ENCODE measurements at places on chromosomes 12 and 14.

GRCh38 chr12:24788886-24789285 is 160.0 kb downstream of the BCAT1 start:
- no peak for DNase-seq

- no peak for DNase-seq
Observed at GRCh38 chr12:109734219-109735000, 20.8 kb downstream of the FAM222A start.

DNA sequence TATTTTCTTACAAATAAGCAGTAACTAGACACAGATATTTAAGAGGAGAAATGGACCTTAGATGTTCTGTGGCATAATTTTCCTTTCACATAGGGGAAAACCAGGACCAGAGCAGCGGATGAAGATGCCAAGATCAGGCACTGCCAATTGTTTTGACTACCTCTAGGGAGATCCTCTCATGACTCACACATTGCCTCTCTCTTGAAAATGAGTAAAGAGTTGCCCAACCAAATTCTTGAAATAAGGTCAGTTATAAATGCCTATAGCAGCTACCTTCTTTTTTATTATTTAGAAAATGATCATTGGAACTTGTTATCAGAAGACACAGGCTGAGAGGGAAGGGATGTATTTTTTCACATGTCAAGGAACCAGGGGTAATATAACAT is 263.4 kb upstream of the PLEKHG7 start:
- DNase-seq: no peak

GRCh38 chr12:67758521-67758920 is 110.0 kb downstream of the DYRK2 start:
- DNase-seq: no peak

GRCh38 chr12:126891789-126892188 is 1375.2 kb upstream of the TMEM132C start:
- no peak for DNase-seq

DNA sequence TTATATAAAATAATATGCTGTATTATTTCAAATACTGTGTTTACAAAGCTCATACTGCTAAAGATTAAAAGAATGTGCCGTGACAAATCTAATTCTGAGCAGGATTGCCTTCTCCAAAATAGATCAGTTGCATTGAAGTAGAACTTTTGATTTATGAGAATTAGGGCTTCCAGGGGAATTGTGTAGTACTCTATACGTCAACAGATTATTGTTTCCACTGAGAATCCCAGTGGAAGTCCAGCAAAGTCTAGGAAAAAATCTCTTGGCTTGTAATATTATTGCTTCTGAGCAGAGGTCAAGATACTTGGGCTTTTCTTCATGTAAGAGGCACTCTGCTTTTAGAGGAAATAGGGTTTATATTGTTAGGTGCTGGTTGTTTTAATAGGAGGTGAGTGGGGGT is 133.9 kb downstream of the TRHDE start:
- DNase-seq: no peak

- no peak for DNase-seq
Observed at GRCh38 chr14:75807667-75808360, 146.8 kb downstream of the TTLL5 start.

GRCh38 chr14:81400202-81400678 is at the start of gene STON2:
Gene STON2, minus strand, starts transcription at chr14:81400324. Its CDS starts 1,942 bp downstream, at chr14:81398382.
- DNase-seq: peak; percentile 30

DNA sequence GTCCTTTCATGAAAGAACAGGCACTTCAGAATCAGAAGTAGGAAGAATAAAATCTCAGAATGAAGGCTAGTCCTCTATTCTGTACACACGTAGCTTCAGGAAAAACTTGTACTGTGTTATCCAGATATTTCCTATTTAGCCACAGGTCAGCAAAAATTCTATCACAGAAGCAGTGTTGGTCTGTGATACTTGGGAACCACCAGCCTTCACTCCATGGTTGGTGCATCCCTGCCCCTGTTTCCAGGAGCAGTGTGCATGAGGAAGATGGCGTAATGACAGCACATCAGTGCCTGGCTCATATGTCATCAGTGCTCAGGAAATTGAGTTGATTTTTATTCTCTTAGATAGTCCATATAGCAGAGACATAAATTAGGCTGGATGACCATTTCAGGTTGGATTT is 87.7 kb downstream of the SAMD4A start:
- DNase-seq: no peak

- peak; percentile 64 for DNase-seq
Observed at GRCh38 chr12:54378796-54379397, 5.6 kb downstream of the ZNF385A start.

- DNase-seq: no peak
Observed at GRCh38 chr14:88256997-88257950, 65.8 kb downstream of the KCNK10 start.

DNA sequence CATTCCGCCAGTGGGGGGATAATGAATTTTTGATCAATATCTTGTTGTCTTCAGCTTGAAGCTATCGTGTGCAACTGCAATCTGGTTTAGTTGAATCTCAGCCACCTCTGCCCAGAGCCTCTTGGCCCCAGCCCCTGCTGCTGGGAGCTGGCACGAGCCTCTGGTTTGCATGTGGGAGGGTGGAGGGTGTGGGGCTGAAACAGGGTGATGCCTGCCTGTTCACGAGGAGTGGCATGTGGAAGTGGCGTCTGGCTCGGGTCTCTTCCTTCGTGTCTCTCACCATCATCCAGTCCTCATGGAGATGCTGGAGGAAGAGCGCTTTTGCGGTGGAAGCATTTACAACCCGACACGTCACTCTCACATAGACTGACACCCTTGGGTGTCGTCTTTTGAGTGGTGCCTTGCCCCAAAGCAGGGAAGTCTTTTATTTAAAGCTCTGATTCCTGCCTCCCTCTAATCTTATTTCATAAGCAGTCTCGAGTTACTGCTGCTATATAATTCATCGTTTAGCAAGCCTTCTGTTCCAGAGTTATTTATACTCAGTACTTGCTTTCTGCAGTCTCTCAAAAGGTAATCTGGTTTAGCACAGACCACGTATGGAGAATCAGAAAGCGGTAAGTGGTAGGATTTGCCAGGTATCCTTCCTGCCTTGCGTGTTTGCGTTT is 64.5 kb downstream of the AACS start:
- DNase-seq: no peak

GRCh38 chr14:68633131-68633991 is 159.5 kb downstream of the ZFP36L1 start:
- no peak for DNase-seq

- DNase-seq: peak; percentile 42
Observed at GRCh38 chr14:80930836-80931389, 10.6 kb downstream of the CEP128 start.

DNA sequence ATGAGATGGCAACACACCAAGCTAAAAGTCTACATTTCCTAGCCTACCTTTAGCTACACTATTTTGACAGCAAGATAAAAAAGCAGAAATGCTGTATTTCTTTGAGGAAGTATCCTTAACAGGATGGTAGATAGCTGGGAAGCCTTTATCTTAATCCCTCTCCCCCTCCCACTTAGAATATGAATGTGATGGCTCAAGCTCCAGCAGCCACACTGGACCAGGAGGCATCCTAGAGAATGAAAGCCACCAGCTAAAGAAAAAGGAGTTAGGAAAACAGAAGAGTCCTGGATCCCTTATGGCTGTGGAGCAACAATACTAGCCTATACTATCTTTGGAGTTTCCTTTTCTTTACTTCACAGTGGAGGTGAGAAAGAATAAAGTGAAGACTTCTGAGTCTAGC is 15.1 kb downstream of the NAP1L1 start:
- DNase-seq: no peak

- DNase-seq: peak; percentile 50
Observed at GRCh38 chr14:89418452-89418851, 1.4 kb upstream of the FOXN3 start.

DNA sequence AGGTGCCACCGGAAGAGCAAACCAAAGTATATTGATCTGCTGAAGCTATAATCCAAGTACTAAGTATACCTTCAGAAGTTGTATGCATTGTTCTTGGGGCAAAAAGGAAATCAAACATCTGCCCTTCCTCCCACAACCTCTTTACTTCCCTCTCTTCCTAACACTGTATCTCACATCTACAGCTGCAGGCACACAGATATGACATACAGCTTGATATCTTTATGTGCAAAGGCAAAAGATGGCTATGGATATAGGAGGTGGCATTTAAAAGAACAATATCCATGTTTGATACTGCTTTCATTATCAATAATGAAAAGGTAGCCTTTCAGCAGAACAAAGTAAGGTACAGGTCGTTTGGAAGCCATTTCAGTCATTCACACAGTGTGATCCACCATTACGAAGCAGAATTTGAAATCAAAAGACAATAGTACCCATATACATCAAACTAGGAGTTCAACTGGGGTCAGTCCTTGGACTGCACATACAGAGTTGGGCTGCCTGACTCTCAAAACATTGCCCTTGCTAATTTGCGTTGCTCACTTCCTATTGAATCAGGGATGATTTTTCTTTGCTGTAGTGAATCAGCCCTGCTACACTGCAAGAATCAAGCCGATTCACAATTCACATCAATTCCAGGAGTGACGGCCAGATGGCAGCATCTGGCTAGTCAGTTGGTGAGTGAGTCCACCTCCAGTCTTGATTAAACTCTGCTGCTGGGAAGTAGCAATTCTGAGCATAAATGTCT is 8.9 kb downstream of the ANG start:
- DNase-seq: peak; percentile 71

GRCh38 chr14:93525696-93526451 is 95.1 kb downstream of the UNC79 start:
- no peak for DNase-seq

- no peak for DNase-seq
Observed at GRCh38 chr12:108686780-108687179, 44.5 kb downstream of the CORO1C start.

DNA sequence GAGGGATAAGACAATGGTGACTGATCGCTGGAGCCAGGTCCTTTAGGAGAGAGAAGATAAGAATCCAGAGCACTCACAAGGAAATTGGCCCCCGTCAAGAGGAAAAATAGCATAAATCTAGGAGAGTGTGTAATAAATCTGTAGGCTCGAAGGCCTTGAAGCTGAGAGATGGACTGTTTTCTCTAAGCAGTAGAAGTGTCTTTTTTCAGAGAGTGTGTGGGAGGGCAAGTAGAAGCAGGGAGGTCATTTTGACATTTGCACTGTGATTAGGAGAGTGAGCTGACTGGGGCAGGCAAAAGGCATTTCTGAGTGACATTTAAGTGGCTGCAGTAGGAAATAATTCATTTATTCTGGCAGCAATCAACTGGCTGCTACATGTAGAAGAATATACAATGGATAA is 78.0 kb upstream of the DDHD1 start:
- DNase-seq: no peak

- no peak for DNase-seq
Observed at GRCh38 chr12:51871918-51872688, 15.8 kb upstream of the ANKRD33 start.

GRCh38 chr12:8549381-8549780 is 8.7 kb upstream of the CLEC4E start:
- DNase-seq: no peak

- DNase-seq: no peak
Observed at GRCh38 chr14:89616852-89617341, 199.9 kb upstream of the FOXN3 start.

DNA sequence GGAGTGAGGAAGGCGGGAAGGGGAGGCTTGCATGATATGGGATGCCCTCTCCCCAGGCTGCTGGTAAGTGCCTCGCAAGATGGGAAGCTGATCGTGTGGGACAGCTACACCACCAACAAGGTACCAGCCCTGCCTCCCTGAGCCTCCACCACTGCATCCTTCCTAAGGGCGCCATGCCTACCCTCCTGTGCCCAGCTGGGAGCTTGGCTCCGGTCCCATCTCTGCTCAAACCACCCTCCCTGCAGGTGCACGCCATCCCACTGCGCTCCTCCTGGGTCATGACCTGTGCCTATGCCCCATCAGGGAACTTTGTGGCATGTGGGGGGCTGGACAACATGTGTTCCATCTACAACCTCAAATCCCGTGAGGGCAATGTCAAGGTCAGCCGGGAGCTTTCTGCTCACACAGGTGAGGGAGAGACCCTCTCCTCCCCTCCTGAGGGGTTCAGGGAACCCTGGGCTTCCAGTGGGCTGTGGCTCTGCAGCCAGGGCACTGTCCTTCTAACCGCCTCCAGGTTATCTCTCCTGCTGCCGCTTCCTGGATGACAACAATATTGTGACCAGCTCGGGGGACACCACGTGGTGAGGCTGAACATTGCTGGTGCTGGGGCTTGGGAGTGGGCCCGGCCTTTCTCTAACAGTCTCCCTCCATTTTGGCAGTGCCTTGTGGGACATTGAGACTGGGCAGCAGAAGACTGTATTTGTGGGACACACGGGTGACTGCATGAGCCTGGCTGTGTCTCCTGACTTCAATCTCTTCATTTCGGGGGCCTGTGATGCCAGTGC is 2.6 kb downstream of the GNB3 start:
- DNase-seq: no peak

GRCh38 chr12:1635301-1636095 is 6.5 kb downstream of the WNT5B start:
- DNase-seq: no peak

- no peak for DNase-seq
Observed at GRCh38 chr12:9700606-9700956, 31.1 kb downstream of the CLEC2D start.

DNA sequence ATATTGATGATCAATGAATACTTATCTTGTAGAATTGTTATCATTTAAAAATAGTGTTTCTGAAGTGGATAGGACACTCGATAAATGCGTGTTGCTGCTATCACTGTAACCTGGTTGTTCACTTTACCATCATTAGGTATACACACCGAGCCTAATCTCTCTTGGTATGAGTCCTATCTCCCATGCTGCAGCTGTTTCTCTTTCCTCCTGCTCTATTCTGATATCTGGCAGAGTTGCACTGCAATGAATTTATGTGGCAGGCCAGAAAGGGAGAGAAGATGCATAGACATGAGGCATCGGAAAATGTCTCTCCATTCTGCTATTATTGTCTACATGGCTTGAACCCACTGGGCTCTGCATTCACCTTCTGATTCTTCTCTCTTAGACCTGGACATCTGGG is 26.7 kb downstream of the KCNK10 start:
- no peak for DNase-seq

- no peak for DNase-seq
Observed at GRCh38 chr14:25026476-25027137, 23.3 kb downstream of the STXBP6 start.

GRCh38 chr12:56661979-56662638 is 16.3 kb upstream of the ATP5F1B start:
- DNase-seq: no peak

DNA sequence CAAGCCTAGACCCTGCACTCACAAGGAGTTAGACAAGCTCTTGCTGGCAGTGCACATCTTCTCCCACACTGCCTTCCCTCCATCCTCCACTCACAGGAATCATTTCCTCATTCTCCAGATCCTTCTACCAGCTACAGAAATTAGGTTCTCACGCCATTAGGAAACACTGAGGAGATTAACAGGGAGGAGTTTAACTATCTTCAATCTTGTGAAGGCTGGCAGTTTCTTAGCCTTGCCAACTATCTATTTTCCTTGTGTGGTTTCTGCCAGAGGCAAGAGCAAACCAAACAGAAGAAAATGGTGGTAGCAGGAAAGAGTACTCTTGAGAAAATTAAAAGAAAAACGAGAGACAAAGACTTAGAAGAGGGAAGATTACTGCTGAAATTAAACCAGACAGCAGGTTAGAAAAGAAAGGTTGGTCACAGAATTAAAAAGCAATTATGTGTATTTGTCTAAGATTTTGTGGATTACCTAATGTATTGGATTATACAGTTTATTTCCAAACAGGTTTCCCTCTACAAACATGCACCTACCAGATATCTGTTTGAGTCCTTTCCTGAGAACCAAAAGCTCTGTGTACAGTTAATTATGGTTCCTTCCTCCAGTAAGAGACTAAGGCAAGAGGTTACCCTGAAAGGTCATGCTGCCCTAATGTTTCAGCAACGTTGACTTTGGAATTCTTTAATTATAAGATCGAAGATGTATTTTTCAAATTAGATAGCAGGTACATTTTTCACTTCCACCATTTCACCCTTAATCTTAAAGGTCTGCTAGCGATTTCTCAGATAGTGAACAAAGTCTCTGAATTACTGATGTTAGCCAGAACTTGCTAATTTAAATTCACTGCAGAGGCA is 5.0 kb downstream of the RERG start:
- no peak for DNase-seq
